8988T (cell line): ENCODE measurements at places on chromosomes 2 and 18.

- DNase-seq: no peak
These were observed 16.2 kb downstream of the GPR75 start for GRCh38 chr2:53843595-53843994.

DNA sequence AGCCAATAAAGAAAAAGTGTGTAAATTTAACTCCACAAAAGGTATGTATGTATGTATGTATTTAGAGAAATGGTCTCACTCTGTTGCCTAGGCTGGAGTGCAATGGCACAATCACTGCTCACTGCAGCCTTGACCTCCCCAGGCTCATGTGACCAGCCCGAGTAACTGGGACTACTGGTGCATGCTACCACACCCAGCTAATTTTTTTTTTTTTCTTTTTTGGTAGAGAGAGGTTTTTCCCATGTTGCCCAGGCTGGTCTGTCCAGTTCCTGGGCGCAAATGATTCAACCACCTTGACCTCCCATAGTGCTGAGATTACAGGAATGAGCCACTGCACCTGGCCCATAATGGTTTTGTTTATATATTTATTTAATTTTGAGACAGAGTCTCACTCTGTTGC is 67.1 kb downstream of the CERKL start:
- DNase-seq: no peak

DNA sequence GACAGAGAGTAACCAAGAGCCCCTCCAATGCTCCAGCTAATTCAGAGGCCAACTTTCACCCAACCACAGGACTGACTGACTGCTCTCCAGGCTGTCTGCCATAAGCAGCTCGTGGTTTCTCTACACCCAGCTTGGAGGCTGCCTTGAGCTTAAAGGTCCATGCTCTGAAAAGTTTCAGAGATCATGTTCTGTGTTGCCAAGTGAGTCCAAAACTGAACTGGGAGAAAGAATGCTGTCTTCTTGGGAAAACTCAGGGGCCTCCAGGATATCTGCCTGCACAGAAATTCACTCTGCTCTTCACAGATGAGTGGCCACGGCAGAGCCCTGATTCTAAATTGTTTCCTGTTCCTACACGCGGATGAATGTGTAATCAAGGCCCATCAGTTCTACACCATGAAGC is 51.1 kb downstream of the LPIN2 start:
- DNase-seq: no peak

DNA sequence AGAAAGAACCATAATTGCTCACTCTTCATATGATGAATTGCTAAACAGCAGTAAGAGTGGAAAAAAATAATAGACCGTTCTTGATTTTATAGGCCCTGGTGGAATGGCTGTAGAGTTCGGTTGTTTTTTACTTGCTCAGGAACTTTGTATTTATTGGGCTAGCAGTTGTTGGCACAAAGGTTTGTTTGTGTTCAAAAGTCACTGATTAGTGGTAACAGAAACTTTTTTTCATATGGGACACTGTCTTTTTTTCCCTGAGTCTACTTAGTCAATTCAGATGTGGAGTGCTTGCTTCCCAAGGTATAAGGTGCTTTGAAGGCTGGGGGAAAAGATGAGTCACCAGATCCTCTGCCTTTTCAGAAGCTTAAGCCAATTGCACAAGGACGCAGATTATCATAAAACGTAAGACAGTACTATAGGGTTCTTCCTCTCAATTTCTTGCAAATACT is 25.8 kb downstream of the PHLPP1 start:
- no peak for DNase-seq

DNA sequence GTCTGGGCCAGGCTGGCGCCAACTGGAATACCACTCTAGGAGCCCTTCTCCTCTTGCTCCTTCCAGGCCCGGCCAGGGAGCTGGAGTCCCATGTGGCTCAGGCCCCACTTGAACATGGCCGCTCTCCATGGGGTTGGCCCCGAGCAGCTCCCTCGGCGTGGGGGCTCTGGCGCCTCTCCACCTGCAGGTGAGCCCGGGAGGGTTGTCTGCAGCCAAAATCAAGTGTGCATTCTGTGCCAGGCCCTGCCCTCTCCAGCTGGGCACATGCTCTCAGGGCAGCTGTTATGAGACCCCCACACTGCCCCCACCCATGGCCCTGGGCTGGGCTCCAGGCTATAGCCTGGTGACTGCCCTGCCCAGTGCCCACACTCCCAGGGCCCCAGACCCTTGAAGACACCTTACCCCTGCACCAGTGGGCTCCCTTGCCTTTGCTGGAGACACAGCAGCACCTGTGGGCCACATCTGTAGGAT is 45.8 kb upstream of the HS6ST1 start:
- no peak for DNase-seq

DNA sequence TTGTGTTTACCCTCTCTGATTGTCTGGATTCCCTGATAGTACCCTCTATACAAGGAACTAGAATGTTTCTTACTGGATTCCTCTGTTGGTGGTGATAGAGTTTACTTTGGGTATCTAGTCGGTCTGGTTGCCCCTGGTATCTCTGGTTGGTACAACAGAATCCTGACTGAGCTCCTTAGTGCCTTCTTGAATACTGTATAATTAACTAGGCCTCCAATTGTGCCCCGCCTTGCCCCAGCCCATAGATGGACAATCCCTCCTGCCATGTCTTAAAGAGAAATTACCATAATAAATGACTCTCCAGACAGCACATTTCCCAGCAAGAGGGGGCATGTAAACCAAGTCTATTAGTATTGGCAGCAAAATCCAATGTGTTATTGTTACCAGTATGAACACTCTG is 2.3 kb downstream of the SCN1A start:
- DNase-seq: no peak
